ENCODE measurements at places on chromosomes 7 and 10.

DNA sequence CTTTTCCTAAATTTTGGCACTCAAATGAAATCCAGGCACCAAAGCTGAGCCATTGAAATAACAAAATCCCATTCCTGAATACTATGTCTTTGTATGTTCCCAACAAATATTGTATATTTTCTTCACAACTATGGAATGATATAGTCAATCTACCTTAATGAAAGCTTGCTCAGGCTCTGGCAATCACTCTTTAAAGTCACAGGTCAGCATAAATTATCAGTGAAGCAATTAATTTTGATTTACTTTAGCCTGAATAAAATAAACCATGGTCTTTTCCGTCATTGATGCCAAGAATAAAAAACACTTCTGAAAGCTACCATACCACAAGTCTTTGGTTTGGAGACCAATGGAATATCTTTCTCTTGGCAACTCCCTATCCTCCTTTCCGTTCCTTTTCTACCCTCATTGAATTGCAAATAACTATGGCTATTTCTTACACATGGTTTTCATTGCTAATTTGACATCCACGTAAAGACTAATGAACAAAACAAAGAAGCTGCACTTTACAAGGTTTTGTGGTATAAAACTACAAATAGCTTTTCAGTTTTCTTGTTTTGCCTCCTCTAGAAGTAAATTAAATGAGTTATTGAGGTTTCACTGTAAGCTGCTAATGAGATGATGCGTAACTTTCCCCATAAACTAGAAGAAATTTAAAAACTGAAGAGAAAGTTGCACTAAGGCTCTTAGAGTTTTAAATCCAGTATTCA, 166.6 kb downstream of the TAX1BP1 start:
- DNase-seq, result no peak

DNA sequence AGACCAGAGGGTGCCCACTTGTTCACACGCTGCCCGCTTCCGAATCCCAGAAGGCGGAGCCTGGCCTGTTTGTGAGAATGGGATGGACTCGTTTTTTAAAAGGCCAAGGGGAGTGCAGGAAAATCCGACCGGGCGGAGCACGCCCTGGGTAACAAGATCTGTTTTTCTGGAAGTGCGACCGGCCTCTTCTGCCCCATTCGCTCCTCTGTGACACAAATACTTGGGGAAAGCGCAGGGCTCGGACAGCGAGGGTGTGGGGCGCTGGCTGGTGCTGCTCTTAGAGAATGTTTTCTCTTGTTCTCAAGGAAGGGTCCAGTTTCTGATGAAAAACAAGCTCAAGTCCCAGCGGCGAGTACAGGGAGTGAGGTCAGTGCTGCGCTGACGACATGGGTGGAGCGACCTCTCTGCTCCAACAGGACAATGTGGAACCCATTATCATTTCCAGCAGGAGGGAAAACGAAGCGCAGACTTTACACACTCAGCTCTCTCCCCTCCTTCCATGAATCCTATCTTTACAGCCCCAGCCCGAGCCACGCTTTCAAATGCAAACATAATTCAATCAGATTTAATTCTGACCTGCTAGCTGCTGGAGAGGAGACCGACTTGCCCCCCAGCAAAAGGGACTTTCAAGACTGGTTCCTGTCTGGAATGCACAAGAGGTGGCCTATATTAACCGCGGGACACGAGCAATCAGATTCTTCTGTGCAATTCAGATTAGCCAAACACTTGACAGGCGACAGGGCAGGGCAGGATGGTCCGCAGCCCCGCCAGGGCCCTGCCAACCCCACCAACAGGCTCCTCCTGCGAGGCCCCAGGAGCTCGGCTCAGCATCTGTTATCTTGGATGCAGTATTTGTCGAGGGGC, 1.1 kb downstream of the RADIL start:
- DNase-seq, result peak; percentile 24

- peak; percentile 52 for DNase-seq
Observed at GRCh38 chr10:60208676-60209269, 180.9 kb downstream of the ANK3 start.

DNA sequence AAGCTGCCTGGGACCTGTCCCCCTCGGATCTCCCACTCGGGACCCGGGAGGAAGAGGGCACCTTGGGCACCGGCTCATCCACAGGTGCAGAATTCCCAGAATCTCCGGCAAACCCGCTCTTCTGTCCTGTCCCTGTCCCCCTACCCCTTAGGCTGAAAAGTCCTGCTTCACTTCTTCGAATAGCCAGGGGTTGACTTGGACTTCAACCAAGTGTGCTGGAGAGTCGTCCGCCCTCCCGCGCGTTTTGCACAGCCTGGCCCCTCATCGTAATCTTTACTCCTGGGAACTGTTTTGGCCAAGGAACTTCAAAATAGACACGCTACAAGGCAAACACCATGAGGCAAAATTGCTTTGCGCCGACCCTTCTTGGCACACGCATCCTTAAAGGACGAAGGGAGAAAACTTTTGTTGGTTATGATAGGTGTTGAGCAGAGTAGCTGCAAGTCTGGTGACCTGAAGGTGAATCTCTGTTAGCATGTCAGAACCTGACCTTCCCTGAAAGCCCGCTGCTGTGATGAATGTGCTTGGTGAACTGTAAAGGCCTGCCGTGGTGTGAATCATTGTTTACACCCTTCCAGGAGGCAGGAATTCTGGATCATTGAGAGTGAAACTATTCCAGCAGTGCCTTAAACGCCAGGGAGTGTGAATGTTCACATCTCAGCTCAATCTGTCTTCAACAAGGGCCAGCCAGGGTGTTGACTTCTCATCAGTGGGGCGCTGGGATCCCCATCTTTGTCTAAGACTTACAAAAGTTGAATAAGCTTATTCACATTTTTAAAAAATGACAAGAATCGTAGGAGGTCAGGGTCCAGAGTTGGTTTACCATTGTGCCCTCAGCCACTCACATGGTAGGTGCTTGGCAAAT, 589 bp upstream of the RAPGEF5 start:
- DNase-seq, result no peak

DNA sequence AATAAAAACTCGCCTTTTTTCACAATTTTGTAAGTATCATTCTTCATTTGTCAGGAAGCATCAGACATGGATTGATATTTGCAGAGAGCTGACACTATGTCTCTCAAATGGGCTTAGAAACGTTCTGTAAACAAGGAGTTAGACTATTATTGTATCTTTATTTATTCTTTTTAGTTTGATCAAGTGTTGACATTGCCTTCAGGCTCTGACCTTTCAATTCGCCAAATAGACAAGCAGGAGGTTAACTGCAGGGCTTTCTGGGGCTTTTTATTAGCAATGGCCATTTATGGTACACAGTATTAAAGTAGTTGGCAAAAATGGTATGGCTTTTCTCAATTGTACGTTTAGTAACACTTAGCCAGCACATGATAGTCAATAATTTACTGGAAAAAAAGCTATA, 221.7 kb downstream of the ZWINT start:
- DNase-seq, result no peak

- DNase-seq, result peak; percentile 74
Observed at GRCh38 chr7:102426268-102427018, 6.9 kb upstream of the ORAI2 start.

- no peak for DNase-seq
Observed at GRCh38 chr7:85103962-85104361, 82.9 kb downstream of the SEMA3D start.

- DNase-seq, result no peak
Observed at GRCh38 chr7:577278-577665, 57.6 kb upstream of the PDGFA start.

GRCh38 chr10:119327096-119327745, 119.8 kb downstream of the GRK5 start:
- DNase-seq, result no peak

- DNase-seq, result no peak
Observed at GRCh38 chr10:104957178-104957841, 316.2 kb downstream of the SORCS3 start.

GRCh38 chr7:93977211-93977950, 26.8 kb downstream of the BET1 start:
- DNase-seq, result peak; percentile 70

GRCh38 chr7:113339661-113340060, 221.3 kb upstream of the SMIM30 start:
- no peak for DNase-seq

- no peak for DNase-seq
Observed at GRCh38 chr10:99341860-99342490, 12.8 kb downstream of the CNNM1 start.

DNA sequence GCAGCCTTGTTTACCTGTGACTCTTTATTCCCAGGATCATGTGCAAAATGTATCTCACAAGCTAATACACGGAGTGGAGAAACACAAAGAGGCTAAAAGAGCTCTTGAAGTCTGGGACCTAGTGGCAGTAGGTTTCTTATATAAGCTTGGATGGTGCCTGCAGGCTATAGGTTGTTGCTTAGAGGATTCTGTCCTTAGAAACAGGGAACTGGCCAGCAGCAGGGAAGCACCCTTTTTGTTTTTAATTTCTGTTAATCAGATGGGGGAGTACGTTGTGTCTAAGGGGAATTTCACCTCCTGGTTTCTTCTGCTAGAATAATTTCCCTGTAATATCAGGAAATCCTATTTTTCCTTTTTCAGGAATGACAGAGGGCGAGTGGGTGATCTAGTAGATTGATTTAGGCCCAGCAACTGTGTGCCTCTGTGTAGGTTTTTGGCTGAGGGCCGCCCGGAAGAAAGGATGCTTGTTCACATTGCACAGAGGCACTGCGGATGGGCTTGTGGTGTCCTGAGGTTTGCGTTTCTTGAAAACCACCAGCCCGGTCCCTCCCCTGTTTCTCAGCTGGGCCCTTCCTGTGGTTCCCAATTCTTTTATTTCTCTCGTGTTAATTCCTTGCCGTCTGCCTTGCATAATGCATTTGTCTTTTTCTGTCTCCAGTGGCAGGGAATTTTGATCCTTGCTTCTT, 158.0 kb downstream of the CAMK1D start:
- DNase-seq, result peak; percentile 62

GRCh38 chr10:3224241-3224640, 51.7 kb upstream of the PITRM1 start:
- no peak for DNase-seq

DNA sequence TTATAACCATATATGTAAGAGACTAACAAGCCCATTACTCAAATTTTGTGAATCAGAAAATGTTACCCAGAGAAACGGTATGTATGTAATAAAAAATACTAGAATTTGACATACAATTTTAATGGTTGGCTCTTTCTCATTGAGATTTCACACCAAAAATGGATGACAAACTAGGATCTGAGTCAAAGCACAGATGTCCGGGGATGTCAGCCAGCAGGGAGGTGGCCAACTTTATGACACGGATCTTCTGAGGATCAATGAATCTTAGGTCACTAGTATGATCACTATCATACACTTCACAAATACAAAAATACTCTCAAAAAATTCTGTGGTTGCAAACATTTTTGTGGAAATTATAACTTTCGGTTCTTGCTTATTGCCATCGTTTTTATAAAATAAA, 173.5 kb upstream of the NFE2L3 start:
- DNase-seq, result no peak

- DNase-seq, result no peak
Observed at GRCh38 chr10:10960534-10960933, 57.1 kb upstream of the CELF2 start.

DNA sequence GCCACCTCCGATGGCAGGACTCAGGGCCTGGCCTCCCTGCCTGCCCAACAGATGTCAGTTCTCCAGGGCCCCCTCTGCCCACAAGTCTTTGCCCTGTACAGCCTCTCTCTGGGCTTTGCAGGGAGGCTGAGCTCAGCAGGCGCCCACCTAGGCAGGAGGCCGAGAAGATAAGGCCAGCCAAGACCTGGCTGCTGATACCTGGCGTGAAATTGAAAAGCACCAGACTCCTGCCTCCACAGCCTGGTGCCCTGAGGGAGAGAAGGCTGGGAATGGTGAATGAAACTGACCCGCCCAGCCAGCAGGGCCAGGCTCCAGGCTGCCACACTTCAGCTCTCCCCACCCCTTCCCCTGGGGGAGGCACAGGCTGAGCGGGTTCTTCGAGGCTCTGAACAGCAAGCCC, 145.8 kb downstream of the CDH23 start:
- DNase-seq, result no peak

DNA sequence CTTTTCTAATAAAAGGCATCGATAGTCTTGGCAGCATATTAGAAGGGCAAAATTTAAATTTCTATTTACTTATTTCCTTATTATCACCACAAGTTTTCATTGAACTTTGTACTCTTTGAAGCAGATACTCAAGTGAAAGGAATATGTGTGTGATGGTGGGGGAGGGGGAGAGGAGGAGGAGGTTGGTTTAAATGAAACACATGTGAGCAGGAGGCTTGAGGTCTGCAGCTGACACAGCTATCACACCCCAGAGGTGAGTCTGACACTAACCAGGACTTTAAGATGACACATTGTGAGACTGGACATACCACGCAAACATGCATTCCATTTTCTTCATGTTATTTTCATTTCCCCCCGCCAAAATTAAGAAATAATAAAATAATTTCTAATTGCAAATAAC, 63.3 kb downstream of the CTTNBP2 start:
- DNase-seq, result no peak

GRCh38 chr10:124595143-124595883, 133.7 kb downstream of the LHPP start:
- peak; percentile 69 for DNase-seq

DNA sequence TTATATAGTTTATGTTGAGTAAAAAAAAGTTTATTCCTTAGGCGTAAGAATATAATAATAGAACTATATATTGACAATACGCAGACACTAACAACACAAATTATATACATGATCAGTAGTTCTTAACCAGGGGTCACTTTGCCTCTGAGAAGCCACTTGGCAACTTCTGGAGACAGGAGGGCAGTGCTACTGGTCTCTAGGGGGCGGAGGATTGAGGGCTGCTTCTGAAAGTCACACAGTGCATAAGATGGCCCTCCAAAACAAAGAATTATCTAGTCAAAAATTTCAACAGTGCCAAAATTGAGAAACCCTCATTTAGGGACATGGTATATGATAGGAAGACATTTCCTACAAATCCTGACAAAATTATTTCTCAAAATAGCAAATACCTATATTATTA, 77.1 kb downstream of the THSD7A start:
- DNase-seq, result no peak

- peak; percentile 25 for DNase-seq
Observed at GRCh38 chr7:76354516-76354915, 4.3 kb downstream of the YWHAG start.

DNA sequence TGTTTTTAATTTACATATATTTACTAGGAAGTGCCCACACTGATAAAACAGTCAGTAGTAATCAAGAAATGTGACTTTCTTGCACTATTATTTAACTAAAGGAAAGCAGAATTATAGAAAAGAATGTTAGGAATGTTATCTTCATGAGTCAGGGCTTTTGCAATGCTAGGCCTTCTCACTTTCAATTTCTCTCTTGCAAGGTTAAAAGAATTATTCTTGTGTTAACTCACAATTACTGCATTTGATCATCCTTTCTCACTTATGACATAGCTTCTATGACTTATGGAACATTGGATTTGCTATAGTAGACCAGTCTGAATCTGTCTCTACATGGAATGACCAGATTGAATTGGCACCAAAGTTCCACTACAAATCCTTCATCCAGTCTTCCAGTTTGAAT, 192.4 kb downstream of the SDK1 start:
- DNase-seq, result no peak

GRCh38 chr7:25009257-25009656, 29.3 kb upstream of the OSBPL3 start:
- DNase-seq, result no peak

GRCh38 chr7:41197769-41198168, 505.1 kb downstream of the INHBA start:
- DNase-seq, result no peak

- DNase-seq, result peak; percentile 8
Observed at GRCh38 chr7:8386926-8387550, 46.4 kb upstream of the NXPH1 start.

Measured in common myeloid progenitor, CD34-positive (primary cell).